ENCODE measurements at places on chromosomes 2 and 18. TPM values are rescaled to one million over a fixed set of nuclear protein-coding genes. Genes with fewer than 3 reads are reported as not detected.

The ITGA4 gene
- 2.8 TPM for total RNA-seq

The DES gene
- not detected for total RNA-seq

- no peak for DNase-seq
Observed at GRCh38 chr2:133453032-133453431, 115.2 kb downstream of the NCKAP5 start.

DNA sequence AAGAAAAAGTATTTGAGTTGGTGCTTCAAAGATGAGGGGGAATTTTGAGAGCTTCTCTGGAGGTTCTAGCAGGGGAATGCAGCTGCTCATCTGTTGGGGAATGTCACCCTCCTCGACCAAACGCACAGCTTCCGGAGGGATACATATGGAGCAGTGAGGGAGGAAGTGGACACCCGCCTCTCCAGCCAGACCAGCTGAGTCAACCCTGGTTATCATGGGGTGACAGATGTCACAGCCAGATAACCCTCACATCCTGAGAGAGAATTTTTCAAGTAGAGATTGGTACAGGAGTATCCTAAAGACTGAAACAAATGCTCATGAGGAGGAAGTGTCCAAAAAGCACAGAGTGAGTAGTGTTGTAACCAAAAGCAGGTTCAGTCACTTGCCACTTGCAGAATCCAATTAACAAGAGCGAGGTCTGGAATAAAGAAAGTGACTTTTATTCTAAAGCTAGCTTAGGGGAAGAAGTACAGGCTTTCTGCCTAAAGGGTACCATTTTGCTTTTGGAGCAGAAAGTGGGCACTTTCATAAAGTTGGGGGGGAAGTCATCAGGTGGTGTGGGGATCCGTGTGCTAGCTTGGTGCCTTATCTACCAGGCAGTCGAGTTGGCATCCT is 395.2 kb downstream of the RAD51AP2 start:
- DNase-seq: no peak

GRCh38 chr2:29295845-29296244 is 180.6 kb downstream of the CLIP4 start:
- DNase-seq: no peak

GRCh38 chr2:42947809-42948600 is 155.6 kb upstream of the HAAO start:
- DNase-seq: no peak

All from endothelial cell of umbilical vein (primary cell).